GOT3 (cell line): ENCODE measurements at places on chromosomes 2 and 18.

DNA sequence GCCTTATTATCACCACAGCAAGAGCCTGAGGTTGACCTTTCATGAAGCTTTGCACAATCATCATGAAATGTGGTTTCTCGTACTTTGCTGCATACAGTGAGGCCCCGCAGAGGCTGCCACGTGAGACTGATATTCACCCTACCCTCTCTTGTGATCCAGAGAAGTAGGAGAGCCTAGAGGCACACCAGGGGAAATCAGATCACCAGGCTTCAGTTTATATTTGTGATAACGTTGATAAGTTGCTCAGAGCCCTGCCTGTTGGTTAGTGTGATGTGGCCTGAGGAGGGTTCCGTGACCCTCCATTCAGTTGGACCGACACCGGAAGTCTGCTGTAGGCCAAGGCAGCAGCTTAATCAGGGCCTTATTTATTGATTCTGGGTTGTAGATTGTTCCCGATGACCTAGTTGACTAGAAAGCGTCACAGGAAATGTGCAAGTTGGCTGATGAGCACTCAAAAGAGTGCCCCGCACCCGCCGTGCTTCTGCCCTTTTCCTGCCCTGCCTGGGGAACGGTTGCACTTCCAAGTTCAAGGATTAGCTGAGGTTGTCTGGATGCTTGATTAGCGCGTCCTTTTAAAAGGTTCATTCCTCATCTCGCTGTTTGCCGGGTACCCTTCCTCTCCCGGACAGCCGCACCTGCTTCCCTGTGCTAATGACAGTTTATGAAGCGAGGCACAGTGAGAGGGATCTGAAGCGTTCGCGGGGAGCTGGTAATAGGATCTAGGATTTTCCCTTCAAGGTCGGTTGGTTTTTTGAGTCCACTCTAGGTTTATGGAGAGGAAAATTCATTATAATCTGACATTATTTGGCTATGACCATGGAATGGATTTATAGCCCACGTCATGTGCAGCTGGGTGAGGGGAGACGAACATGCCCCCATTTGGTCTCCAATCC lies 146.4 kb downstream of the SH3RF3 start:
- no peak for DNase-seq

- no peak for DNase-seq
Observed at GRCh38 chr2:190216829-190217228, 102.8 kb downstream of the HIBCH start.

DNA sequence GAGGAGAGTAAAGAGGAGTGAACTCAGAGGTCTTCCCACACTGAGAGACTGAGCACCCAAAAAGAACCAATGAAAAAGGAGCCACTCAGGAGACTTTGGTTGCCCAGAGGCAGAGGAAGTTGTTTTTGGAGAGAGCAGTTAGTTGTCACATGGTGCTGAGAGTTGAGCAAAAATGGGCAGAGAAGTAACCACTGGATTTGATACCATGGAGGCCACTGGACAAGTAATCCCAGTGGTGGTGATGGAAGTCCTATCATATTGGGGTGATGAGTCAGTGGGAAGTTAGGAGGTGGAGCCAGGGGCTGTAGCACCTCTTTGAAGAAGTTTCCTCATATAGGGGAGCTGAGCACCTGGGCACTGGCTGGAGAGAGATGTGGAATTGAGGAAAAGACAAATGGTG lies 235.8 kb downstream of the TPGS2 start:
- no peak for DNase-seq

- DNase-seq = no peak
Observed at GRCh38 chr2:15968280-15969178, 28.2 kb downstream of the MYCN start.

GRCh38 chr2:222989431-222989830 lies 62.6 kb upstream of the KCNE4 start:
- no peak for DNase-seq

GRCh38 chr2:28407976-28408690 lies 15.5 kb downstream of the FOSL2 start:
- DNase-seq = no peak

- no peak for DNase-seq
Observed at GRCh38 chr2:23569761-23570365, 184.9 kb downstream of the KLHL29 start.

DNA sequence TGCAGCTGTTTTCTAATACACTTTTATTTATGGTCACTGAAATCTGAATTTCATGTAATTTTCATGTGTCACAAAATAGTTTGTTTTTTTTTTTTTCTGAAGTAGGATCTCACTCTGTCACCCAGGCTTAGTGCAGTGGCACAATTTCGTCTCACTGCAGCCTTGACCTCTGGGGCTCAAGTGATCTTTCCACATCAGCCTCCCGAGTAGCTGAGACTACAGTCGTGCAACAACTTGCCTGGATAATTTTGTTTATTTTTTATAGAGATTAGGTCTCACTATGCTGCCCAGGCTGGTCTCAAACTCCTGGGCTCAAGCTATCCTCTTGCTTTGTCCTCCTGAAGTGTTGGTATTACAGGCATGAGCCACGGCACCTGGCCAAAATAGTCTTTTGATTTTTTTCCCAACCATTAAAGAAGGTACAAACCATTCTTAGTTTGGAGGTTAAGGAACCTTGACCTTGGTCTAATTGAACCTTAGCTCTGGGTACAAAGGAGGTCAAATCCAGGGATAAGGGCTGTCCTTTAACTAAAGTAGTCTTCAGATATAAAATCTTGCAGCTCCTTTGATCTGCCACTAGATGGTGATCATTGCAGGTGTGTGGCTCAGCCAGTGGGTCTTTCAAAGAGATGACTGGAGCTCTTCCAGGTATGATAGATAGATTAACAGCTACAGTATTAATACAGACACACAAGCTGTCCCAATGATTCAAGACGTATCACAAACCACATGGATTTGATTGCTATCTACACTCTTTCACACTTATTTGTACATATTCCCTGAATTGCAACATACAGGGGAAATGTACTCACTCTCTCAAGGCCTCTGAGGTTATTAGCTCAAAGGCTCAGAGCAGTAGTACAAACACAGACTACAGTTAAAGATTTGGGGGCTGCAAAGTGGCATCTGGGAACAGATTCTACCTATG lies 4.7 kb upstream of the KRCC1 start:
- DNase-seq = no peak

DNA sequence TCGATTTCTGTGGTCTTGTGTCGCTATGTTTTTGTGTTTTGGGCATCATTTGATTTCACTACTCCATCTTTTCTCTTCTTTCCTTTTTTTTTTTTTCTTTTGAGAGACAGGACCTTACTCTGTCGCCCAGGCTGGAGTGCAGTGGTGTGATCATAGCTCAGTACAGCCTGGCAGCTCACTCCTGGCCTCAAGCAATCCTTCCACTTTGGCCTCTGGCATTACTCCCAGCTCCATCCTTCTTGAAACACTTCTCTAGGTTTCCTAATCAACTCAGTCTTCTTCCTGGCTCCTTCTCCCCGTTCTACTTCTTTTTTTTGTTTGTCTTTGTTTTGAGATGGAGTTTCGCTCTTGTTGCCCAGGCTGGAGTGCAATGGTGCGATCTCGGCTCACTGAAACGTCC lies 26.5 kb downstream of the TCF23 start:
- no peak for DNase-seq

DNA sequence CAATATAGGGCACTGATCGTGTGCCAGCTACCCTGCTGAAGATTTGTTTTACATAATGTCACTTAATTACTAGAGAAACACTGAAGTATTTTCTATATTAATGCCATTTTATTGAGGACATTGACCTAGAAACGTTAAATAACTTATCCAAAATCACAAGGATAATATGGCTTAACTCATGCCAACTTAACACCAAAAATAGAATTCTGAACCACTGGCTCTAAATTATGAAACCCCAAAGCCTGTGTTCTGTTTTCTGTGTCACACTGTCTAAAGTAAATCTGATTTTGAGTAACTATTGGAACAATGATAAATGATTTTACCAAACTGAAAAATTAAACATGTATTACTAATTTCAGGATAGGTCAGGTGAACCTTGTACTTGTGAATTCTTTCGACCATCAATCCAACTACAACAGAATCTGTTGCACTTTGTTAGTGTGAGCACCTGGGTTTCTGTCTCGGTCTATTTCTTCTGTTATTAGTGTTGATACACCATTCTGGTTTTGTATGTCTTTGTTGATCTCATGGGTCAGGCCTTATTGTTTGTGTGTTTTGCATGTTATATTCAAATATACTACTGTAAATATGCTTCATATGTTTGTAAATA lies 48.2 kb upstream of the CCDC141 start:
- no peak for DNase-seq

GRCh38 chr2:180203972-180204371 lies 196.9 kb upstream of the CWC22 start:
- DNase-seq = peak; percentile 2

DNA sequence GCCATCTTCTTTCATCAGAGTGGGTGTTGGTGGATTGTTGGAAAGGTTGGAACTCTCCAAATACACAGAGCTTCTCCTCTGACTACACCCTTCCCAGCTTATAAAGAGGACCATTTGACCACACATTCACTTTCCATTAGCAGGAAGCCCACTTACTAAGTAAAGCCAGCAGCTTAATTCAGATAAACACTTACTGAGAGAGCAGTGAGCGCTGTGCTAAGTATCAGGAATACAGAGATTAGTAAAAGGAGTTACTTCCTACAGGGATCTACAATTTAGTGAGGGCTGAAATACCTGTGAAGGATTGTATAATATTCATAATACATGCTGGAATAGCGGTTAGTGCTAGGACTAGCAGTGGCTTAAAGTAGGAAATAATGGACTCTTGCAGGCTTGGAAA lies 343.0 kb downstream of the NYAP2 start:
- no peak for DNase-seq

DNA sequence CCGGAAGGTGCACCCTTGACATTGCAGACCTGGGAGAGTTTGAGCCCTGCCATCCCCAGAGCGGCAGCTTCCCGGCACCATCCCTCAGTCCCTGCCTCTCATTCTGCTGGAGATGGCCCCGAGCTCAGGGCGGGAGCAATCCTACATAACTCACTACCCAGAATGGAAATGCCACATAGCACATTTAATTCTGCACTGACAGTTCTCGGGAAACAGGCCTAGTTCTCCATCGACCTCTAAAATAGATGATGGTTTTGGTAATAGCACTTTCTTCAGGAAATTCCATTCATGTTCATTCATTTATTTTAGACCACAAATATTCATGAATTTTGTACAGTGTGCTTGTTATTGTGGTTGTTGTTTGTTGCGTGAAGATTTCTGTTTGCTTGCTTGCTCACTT lies 92.9 kb upstream of the SLC14A2 start:
- DNase-seq = no peak

DNA sequence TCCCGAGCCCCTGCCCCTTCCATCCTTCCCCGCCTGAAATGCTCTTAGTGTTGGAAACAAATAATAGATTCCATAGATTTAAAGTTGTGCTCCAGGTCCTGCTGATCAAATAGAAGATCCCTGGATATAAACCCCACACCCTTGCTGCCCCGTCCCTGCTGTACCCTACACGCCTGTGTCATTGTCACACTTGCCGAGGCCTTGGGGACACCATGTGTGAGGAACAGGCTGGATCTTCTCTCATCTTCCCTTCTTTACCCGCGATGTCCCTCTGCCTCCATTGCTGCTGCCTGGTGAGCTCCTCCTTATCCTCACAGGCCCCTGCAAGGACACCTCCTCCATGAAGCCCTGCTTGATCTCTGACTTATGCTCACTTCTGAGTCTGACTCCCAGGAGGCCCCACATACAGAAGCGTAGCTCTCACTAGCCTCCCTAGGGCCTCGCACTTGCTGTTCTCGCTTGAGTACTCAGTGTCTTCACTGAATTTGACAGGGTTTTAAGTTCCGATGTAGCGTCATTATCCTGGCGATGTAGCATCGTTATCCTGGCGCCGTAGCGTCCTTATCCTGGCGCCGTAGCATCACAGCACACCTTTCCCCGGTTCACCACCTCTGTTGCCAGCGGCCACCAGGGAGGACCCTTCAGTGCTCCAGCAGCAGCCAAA lies 221.9 kb downstream of the NDUFA10 start:
- DNase-seq = no peak

GRCh38 chr18:46416706-46417638 lies 240.0 kb downstream of the LOXHD1 start:
- DNase-seq = no peak

GRCh38 chr18:48553236-48553635 lies 14.4 kb downstream of the CTIF start:
- DNase-seq = no peak

GRCh38 chr18:62450546-62451410 lies 72.0 kb upstream of the ZCCHC2 start:
- DNase-seq = peak; percentile 30

GRCh38 chr18:78627551-78628346 lies 351.9 kb upstream of the SALL3 start:
- no peak for DNase-seq

GRCh38 chr2:101516823-101517690 lies 42.1 kb upstream of the RFX8 start:
- DNase-seq = no peak

DNA sequence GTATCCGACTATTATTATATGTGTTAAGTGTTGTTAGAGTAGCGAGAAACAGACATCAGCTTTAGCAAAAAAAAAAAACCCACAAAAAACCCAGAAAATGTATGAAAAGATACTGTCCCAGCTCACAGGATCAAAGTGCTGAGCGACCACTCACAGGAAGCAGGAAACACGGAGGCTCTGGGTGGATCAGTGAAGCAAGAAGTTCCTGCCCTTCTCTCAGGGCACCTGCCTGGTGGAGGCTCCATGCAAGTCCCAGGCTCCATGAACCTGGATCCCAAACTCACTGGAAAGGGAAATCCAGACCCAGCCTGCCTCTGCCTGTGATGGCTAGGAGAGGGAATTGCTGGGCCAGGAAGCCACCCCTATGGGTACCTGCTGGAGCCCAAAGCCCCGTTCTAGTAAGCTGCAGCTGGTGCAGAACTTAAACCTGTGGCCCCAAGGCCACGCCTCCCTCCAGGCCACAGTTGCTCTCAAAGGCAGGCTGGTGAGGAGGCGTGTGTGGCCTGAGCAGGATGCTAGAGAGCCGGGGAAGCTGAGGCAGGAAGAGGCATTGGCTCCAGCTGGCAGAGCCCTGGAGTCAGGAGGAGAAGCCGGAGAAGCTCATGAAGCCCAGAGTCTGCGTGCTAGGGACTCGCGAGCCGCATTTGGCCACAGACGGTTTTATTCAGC lies 63.5 kb upstream of the TAF1B start:
- no peak for DNase-seq

- DNase-seq = no peak
Observed at GRCh38 chr2:135931776-135932443, 53.5 kb downstream of the DARS1 start.

DNA sequence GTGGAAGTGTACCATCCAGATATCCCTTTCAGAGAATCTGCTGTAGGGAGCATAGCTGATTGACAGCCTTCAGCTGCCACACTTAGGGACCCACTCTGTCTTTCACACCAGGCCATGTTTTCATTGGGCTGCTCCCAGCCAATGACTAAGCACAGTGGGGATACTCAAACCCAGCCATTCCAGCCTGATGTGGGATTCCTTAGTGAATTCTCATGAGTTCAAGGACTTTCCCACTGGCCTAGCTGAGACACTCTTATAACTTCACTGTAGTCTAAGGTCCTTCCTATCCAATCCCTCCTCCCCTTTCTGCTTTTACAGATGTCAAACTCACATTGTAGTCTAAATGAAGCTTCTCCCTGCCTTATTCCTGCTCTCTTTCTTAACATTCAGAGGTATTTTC lies 201.2 kb downstream of the PIK3C3 start:
- no peak for DNase-seq
